Neuronal stem cell (in vitro differentiated cells): ENCODE measurements at places on chromosomes 5 and 9.

DNA sequence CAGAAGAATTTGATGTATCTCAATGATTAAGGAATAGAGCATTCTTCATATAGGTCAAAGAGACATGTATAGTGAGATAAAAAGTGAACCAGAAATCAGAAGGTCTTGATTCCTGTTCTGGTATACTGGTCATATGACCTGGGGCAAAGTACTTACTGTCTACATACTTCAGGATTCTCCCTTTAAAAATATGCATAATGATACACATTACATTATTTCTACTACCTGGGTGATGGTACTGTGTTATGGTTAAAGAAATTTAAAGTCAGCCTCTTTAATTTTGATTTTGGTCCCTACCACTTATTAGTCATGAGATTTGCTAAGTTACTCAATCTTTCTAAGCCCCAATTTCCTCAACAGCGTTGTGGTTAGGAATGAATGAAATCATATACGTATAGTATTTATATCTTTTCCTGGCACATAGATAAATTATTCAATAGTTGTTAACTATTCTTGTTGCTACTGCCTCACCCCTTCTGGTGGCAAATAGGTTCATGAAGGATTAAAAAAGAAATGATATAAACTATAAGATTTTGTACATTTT is 984.1 kb downstream of the TLE4 start:
- no peak for DNase-seq

GRCh38 chr5:94469894-94470329 is 148.5 kb downstream of the KIAA0825 start:
- DNase-seq = no peak

- no peak for DNase-seq
Observed at GRCh38 chr9:113504725-113505590, 41.4 kb downstream of the RGS3 start.

DNA sequence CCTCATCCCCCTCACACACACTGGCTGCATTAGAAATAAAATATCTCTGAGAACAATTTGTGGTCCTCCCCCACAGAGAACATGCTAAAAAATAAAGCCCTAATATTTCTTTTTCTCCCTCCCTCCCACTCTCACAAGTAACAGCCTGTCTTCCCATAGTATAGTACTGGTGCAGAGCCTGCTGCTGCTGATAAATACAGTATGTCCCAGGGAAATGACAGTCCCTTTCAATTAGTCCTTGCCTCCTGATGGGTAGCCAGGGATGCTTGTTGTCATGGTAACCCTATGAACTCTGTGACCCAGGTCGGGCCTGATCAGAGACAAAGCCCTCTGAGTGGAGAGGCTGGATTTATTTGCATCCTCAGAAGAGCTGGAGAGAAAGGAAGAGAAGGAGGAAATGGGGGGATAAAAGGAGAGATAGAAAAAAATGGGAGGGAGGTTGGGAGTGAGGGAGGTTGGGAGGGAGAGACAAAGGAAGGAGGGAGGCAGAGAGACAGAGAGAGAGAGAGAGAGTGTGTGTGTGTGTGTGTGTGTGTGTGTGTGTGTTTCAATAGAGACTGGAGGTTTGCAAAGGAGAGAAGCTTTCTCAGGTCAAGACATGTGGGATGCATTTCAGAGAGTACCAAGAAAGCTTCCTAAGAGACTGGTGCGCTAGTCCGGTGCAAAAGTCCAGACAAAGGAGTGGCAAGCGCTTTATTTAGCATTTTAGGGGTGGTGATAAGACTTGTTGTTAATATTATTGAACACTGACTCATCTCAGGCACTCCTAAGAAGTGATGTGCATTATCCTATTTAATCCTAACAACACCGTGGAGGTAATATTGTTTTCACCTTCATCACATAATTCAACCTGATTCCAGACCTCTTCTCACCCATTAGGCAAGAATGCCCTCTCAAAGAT is 260.8 kb downstream of the FAM114A2 start:
- DNase-seq = peak; percentile 63

DNA sequence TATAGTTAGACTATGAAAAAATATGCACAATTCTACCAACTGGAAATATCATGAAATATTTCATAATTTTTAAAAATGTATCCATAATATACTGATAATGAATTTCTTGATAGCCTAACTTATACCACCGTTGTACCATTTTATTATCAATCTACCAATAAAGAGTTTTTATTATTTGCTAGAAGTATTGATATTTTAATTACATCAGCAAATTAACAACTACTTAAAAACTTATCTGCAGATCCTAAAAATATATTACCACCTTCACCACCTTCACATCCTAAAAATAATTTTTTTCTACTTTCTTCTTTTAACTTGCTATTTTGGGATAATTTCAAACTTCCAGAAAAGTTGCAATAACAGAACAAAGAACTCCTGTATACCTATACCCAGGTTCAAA is 21.4 kb downstream of the ATPSCKMT start:
- DNase-seq = no peak

GRCh38 chr9:96483733-96484390 is 33.9 kb downstream of the HABP4 start:
- DNase-seq = no peak

- no peak for DNase-seq
Observed at GRCh38 chr9:9523476-9524139, 1089.2 kb downstream of the PTPRD start.
